Epithelial cell of alveolus of lung (primary cell): ENCODE measurements at places on chromosomes 3 and 15. TPM values are rescaled to one million over a fixed set of nuclear protein-coding genes. Genes with fewer than 3 reads are reported as not detected.

Gene TMEM212
- total RNA-seq, result not detected in 2 replicates

Gene ZNF660
- total RNA-seq, result 1.2 and 3.8 TPM in 2 replicates

Gene PDHB
- 68.0 and 108 TPM in 2 replicates for total RNA-seq

Gene NKIRAS1
- 7.0 and 9.7 TPM in 2 replicates for total RNA-seq

Gene COLQ
- total RNA-seq, result 0.08 TPM in 1 of 2 replicates, not detected in the other

Gene CHRNA3
- not detected in 2 replicates for total RNA-seq

Gene CTXN2
- not detected in 2 replicates for total RNA-seq

Gene ARL8B
- total RNA-seq, result 29.1 and 54.6 TPM in 2 replicates

Gene C2CD4A
- total RNA-seq, result not detected in 2 replicates

Gene RTP1
- not detected in 2 replicates for total RNA-seq

Gene PAQR5
- 1.9 and 11.8 TPM in 2 replicates for total RNA-seq

Gene PTX3
- 15.2 and 417 TPM in 2 replicates for total RNA-seq
